ENCODE measurements at places on chromosomes 4 and X. TPM values are rescaled to one million over a fixed set of nuclear protein-coding genes. Genes with fewer than 3 reads are reported as not detected.

DNA sequence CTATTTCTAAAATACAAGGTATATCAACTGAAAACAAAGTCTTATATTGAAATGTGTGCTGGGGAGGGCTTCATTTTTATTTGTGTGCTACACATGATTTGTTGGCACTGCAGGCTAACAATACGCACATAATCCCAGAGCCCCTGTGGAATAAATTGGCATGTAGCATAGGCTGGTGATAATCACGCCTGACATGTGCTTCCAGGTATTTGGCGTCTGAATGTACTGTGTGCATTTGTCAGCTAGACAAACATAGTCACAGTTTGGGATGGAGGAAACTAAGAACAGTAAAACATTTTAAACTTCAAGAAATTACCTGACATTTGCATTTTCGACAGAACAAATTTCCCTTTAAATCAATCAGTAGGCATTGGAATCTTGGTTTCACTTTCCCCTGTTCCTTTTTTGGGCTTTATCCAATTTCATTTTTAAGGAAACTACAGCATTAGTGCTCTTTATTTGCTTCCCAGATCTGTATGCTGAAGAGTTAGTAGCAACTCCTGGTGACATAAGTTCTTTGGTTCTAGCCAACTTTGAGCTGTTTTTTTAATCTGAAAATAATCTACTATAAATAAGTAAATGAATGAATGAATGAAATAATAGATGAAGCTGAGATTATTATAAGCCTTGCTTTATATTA is 472.3 kb downstream of the PDHA2 start:
- no peak for DNase-seq

GRCh38 chr4:156838761-156839160 is 132.8 kb downstream of the PDGFC start:
- no peak for DNase-seq

GRCh38 chr4:175536852-175537453 is 275.1 kb downstream of the GPM6A start:
- DNase-seq = no peak

DNA sequence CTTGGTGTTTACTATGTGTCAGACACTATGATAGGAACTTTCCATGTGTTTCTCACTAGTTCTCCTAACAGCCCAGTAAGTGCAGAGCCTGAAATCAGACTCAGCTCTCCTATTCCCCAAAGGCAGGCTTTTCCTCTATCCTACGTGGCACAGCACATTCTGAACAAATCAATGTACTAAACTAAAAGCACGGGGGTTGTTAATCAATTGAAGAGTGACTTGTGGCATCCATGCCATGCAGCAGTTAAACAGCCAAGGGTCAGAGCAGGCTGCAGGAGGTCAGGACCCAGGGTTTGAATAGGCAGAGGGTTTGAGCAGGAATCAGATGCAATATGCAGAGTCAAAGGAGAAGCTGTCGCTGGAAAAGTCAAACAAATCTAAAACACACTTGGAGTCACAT is 289.7 kb upstream of the LDB2 start:
- no peak for DNase-seq

- no peak for DNase-seq
Measured at GRCh38 chrX:110512341-110512740, 153.7 kb downstream of the RTL9 start.

DNA sequence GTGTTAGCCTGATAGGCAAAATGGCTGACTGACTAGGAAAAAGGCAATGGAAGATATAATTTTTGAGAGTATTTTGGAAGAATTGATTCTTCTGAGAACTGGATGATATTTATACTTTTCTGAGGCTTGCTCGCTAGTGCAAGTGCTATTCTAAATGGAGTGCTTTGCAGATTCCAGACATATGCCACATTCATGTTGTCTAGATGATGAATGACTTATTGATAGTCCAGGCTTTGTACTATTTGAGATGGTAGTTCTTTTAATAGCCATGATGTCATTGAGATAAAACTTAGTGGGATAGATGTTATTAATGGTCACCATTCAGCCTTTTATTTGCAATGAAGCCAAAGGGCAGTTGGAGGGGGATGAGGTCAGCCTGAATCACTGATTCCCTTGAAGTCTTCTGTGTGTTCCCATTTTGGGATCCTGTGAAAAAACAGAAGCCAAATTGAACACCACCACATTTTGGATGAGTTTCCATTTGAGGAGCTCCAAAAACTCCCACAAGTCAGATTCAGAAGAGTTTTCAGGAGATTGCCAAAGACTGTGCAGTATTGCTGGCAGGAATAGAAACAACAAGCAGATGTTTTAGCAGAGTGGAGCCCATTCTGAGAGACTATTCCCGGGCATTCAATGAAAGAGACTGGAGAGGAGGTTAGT is 184.1 kb downstream of the IL1RAPL2 start:
- no peak for DNase-seq

- DNase-seq = no peak
Measured at GRCh38 chr4:79155336-79155735, 170.5 kb downstream of the NAA11 start.

DNA sequence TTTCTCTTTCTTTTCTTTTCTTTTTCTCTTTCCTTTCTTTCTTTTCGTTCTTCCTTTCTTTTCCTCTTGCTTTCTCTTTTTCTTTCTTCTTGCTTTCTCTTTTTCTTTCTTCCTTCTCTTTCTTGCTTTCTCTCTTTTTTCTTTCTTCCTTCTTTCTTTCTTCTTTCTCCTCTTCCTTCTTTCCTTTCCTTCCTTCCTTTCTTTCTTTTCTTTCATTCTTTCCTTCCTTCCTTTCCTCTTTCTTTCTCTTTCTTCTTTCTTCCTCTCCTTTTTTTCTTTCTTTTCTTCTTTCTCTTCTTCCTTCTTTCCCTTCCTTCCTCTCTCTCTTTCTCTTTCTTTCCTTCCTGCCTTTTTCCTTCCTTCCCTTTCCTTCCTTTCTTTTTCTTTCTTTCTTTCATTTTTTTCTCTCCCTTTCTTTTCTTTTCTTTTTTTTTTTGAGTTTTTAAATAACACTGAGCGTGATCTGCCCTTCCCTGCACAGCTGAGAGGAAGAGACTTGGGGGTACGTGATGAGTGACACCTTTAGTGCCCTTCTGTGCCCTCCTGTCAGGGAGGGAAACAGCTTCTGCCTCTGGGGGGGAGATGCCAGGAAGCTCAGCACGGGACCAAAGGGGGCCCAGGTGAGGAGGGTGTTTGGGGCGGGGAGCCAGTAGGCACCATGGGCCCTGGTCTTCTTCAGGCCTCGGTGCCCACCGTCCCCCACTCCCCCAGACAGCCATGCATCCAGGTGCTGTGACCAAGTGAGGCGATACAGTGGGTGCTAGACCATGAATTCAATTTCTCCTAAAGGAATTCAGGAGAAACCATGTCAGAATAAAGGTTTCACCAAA is 36.6 kb upstream of the CDKN2AIP start:
- DNase-seq = no peak

- DNase-seq = no peak
Measured at GRCh38 chr4:88911246-88912212, 145.5 kb downstream of the FAM13A start.

- peak; percentile 26 for DNase-seq
Measured at GRCh38 chr4:88033309-88033708, 25.9 kb downstream of the PKD2 start.

GRCh38 chrX:650811-651210 is 20.2 kb downstream of the SHOX start:
- DNase-seq = no peak

DNA sequence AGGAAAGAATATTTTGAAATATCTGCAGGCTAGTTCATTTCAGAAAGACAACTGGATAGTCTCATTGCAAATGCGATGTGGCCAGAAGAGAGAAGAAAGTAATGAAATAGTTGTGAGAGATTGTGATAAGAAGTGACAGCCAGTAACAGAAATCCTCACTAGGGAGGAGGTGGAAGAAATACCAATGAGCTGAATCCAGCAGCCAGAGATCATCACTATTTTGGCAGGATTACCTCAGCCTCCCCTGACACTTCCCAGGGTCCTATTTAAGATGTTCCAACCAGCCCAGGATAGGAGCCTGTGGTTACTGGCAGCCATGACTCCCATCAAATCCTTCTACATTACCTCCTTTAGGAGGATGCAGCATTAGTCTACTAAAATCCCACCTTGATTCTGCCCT is 76.7 kb upstream of the ARHGAP24 start:
- no peak for DNase-seq

- no peak for DNase-seq
Measured at GRCh38 chr4:36835246-36835645, 409.3 kb upstream of the NWD2 start.

DNA sequence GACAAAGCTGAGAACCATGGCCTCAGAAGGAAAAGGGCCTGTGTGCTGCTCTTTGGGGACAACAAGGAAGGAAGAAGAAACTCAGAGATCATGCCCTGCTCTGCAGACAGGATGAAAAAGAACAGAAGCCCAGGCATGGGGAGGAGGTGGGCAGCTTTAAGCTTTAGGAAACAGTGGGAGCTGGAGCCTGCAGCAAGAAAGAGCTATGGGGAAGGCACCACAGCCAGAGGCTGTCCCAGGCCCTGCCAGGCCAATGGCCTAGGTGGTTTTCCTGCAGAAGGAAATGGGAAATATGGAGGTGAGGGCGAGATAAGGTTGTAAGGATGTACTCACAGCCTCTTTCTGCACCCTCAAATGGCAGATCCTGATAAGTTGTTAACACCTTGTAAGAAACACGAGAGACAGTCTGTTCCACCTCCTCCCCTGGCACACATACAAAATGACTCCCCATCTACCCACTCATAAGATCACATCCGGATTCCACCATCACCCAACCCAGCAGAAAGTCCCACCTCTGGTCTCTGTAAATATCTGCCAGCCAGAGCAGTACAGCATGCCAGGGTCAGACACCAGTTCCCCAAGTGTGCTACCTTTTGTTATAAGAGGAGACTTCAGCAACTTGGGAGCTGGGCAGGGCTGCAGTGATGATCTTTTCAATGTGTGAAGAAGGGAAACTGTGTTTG is 105.2 kb downstream of the RTL5 start:
- DNase-seq = no peak

DNA sequence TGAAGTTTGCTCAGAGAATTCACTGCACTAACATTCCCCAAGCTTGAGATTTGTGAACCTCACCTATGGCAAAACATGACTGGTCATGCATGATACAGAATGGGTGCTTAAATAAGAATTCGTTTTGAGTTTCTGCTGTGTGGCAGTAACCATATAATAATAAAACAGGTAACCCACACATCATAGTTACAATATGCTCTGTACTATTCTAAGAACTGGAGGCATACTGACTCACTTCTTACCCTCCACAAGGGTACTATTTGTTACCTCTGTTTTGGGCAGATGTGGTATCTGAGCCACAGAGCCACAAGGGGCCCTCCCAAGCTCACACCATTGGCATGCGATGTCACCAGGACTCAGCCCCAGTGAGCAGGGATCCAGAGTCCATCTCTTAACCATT is 17.6 kb downstream of the SLC2A9 start:
- no peak for DNase-seq

- no peak for DNase-seq
Measured at GRCh38 chrX:111649638-111650037, 31.3 kb upstream of the ALG13 start.

- no peak for DNase-seq
Measured at GRCh38 chr4:67131224-67131623, 414.1 kb downstream of the CENPC start.

DNA sequence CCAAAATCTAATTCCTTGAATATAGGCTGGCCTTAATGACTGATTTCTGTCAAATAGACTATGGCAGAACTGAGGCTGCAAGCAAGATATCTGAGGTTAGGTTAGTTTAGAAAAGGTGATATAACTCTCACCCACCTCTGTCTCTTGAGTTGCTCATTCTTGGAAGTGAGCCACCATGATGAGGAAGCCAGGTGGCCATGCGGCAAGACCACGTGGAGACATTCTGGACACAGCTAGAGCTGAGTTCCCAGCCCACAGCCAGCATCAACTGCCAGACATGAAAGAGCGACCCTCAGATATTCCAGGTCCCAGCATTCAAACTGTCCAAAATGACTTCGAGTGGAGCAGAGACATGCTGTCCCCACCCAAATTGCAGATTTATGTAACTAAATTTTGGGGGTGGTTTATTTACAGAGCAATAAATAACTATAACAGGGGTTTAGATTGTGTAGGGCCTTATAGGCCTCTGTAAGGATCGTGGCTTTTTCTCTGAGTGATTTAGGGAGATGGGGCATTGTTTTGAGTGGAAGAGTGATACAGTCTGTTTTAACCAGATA is 33.7 kb downstream of the USP53 start:
- no peak for DNase-seq

- no peak for DNase-seq
Measured at GRCh38 chr4:63788271-63788670, 621.0 kb downstream of the TECRL start.

DNA sequence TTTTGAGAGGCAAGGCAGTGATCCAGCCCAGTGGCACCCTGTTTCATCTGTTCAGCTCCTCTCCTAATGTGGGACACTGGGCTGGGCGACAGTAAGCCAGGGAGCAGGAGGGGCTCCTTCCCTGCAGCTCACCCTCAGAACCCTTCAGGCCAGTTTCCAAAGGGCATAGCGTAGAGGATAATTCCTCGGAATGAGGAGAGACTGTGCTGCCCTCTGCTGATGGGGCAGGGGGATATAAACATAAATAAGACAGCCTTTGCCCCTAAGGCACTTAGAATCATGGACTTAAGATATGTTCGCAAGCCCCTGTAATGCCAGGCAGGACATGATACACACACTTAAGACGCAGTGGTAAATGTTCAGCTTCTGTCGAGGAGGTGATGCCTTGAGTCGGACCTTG is 27.9 kb upstream of the ZNF185 start:
- no peak for DNase-seq

- DNase-seq = no peak
Measured at GRCh38 chr4:171919314-171919713, 106.1 kb downstream of the GALNTL6 start.

- DNase-seq = no peak
Measured at GRCh38 chr4:125836597-125837195, 521.9 kb downstream of the FAT4 start.

- DNase-seq = no peak
Measured at GRCh38 chrX:110331444-110332030, 13.7 kb upstream of the AMMECR1 start.

GRCh38 chr4:183329954-183330742 is 7.9 kb upstream of the CLDN24 start:
- no peak for DNase-seq

Gene SLC4A4
- total RNA-seq = 0.20 TPM

Gene DCX
- total RNA-seq = not detected

Gene MAGEB2
- not detected for total RNA-seq

Gene ZDHHC15
- 0.13 TPM for total RNA-seq

Gene ZNF630
- 2.3 TPM for total RNA-seq

Gene PHOX2B
- total RNA-seq = not detected

Gene FGF16
- 4.5 TPM for total RNA-seq

Gene GSTCD
- 21.4 TPM for total RNA-seq

Gene BLTP1
- 55.4 TPM for total RNA-seq

Gene SLC10A4
- total RNA-seq = not detected

Gene ARHGAP36
- total RNA-seq = not detected

Data from pulmonary artery endothelial cell (primary cell).